Endothelial cell of umbilical vein (primary cell): ENCODE measurements at places on chromosomes 5 and 9.

DNA sequence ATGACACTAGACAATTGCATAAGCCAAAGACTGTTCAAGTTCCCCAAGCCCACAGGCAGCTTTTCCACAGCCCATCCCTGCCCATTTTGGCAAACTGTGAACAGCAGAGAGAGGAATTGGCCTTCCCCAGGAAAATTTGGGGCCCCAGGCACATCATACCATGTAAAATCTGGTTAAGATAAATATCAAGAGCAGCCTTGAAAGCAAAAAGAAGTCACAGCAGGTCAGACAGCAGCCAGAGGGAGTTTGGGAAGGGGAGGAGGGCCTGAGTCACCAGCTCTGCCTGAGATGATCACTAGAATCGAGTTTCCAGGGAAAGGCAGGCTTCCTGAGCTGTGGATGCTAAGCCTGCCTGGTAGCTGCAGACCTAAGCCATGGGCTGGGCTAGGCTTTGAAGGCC lies 179.2 kb downstream of the RFK start:
- peak; percentile 45 for DNase-seq

DNA sequence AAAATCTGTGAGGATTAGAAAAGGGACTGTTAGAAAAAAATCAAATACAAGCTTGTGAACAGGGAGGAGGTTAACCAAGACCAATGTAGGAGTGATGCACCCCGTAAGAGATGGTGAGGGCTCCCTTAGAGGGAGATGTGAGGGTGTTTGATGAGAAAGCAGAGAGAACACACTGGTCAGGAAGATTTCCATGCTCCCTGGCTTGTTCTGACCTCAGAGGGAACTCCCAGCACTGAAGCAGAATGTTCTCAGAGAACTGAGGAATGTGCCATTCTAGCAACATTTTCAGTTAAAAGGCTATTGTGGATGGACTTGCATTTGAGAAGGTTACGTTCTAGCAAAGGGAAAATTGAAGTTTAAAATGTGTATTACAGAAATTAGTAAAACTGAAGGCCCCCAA lies 110.6 kb downstream of the HTR4 start:
- DNase-seq, result no peak

DNA sequence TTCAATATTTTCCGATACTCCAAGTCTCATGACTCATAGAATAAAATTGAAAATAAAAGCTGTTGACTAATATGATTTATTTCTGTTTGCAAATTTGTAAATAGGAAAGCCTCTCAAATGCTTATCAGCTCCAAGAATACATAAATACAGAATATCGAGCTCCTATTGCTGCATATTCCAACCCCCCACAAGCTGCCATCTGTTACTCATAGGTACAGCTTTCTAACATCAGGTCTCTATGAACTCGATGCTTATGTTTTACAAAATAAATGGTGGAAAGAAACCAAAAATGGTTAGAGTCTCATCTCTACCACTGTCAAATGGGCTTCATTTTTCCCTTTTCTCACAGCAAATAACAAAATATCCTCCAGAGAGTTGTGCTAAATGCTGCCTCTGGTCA lies 631.6 kb upstream of the CDH18 start:
- DNase-seq, result no peak

DNA sequence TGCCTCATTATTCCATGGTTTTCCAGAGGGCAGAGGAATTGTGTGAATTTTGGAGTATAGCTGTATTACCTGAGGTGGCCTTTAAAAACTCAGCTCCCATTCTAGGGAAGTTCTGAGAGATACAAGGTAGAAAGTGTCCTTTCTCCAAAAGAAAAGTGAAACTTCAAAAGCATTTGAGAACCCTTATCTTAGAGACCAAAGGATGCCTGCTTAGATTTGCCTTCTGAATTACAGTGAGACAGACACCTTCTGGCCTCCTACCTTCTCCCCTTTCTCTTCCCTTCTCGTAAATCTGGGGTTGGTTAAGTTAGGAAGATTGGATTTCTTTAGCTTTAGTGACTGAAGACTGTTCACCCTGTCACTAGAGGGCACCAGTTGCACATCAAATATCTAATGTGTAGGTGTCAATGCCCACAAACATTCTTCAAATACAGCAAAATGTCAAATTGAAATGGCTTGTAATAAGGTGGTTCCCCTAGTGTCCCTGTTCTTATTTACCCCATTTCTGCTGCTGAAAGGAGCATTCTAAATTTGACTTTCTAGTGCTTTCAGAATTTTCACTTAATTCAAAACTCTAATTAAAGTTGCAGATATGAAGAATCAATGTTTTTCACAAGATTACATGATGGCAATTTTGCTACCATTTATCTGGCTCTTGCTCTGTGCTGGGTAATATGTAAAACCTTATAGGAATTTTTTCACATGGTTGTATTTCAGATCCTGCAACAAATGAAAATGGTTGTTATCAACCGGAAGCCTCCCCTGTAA lies 46.7 kb downstream of the PRRC1 start:
- peak; percentile 67 for DNase-seq

DNA sequence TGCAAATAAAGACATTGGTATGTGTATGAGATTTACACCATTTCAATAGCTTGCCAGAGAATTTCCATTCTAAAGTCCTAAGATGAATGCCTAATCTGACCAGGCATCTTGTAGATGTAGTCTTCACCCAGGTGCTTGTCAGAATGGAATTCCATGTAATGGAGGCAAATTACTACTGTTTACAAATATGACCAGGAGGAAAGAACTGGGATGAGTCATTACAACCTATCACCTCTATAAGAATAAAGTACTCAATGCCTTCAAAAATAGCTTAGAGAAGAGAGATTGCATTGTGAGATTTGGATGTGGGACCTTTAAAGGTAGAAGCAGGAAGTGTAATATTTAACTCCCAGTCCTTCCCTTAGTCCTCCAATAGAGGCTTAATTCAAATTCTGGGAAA lies 507.0 kb upstream of the PTGER4 start:
- peak; percentile 57 for DNase-seq
